ENCODE measurements at places on chromosomes 11 and 22.

DNA sequence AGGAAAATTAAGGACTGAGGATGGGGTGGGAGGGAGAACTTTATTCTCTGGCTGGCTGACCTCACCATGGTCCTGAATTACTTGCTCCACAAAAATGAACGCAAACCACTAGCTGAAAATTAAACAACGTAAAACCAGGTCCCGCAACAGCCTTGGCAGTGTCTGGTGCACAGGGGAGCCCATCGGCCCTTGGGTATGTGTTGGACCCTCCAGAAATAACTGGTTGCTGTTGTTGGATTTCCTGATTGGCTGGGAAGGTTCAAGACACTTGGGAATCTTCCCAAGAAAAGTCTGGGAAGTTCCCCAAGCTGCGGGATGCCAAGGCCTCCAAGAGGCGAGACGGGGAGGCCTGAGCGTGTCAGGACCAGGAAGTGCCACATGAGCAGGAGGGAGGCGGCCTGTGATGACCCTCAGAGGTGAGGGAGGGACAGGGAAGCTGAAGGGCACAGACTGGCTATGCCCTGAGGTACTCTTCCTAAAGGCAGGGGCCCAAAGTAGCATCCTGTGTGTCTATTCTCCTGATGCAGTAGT lies 10.4 kb upstream of the RASL10A start:
- no peak for DNase-seq

- DNase-seq = no peak
Observed at GRCh38 chr22:42763965-42764480, 43.4 kb upstream of the A4GALT start.

DNA sequence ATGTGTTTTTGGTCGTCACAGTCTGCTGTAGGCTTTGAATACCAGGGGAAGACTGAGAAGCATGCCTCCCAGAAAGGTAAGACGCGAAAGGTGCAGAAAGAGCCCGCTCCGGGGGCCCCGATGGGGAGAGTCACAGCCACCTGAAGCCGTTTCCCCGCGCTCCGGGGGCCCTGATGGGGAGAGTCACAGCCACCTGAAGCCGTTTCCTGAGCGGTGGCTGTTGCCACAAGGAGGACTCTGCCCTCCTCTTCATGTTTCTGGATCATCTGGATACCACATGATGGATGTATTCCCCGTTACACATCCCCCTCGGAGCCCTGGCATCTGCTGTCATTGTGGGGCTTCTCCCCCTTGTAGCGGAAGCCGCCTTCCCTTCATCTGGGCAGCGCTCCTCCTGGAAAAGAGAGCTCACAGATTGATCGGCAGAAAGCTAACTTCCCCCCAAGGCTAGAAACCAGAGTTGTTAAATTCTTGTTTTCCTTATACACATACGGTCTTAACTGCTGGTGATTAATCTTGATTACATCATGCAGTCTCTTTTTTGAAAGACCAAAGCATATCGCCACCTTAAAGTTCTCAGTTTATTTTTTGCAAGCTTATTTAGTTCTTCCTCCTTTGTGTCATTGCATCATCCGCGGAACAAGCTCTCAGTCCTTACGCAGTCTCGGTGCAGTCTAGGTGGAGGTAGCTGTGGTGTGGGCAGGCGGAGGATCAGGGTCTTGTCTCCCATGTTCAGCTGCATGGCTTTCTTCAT lies 17.5 kb downstream of the CTTN start:
- DNase-seq = peak; percentile 20

DNA sequence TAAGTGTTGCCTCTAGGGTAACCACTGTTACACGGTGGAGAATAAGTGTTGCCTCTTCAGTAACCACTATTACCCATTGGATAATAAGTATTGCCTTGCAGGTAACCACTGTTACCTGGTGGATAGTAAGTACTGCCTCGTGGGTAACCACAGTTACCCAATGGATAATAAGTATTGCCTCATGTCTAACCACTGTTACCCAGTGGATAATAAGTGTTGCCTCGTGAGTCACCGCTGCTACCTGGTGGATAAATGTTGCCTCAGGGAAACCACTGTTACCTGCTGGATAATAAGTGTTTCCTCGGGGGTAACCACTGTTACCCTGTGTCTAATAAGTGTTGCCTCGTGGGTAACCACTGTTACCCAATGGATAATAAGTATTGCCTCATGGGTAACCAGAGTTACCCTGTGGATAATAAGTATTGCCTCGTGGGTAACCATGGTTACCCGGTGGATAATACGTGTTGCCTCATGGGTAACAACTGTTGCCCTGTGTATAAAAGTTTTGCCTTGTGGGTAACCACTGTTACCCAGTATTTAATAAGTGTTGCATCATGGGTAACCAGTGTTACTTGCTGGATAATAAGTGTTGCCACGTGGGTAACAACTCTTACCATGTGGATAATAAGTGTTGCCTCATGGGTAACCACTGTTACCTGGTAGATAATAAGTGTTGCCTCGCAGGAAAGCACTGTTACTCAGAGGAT lies 12.3 kb upstream of the NXPE4 start:
- DNase-seq = no peak

DNA sequence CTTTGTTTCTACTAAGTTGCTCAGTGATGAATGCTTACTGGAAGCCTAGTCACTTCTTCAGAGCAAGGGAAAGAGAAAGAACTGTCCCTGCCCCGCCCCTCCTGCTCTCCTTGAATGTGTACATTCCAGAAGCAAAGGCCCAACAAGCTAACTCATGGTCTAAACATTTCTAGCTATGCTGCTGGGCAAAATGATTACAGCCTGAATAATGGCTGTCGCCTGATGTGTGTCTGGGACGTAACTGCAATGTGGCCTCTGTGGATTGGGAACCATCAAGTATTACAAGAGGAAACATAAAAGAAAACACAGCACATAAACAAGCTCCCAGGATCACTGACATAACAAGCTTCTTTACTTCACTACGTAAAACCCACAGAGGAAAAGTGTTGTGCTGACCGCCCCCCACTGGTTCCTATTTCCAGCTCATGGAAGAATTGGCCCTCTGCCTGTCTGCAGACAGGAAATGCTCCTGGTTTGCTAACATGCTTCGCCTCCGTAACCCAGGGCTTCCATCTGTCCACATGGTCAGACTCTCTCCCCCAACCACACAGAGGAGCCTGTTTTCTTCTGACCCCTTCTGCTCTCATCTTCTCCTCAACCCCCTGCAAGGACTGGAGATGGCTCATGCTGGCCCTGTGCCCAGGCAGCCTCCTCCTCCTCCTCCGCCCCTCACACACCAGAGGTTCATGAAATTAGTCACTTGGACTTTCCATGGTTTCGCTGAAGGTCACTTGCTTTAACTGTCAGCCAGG lies 187.2 kb downstream of the MAML2 start:
- DNase-seq = peak; percentile 97

DNA sequence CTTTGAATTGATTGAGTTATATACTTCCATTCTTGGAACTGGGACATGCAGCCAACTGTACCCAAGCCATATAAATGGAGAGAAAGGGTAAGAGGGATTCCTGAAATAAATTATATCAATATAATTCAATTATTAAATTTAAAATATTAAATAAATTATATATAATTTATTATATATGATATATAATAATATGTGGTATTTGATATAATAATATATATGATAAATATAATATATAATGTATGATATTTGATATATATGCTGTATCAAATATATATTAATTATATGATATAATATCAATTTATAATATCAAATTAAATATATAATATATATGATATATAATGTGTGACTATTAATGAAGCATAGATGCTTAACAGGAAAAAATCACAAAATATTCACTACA lies 677.0 kb downstream of the NELL1 start:
- no peak for DNase-seq

- no peak for DNase-seq
Observed at GRCh38 chr11:122851366-122851966, 13.2 kb downstream of the CRTAM start.
